ENCODE measurements at places on chromosomes 2 and 18.
A peak's percentile ranks its signal among the peaks of the same experiment; 100 is the strongest.

- no peaks in the 10 kb centered on the region for H3K36me3 ChIP-seq
- H3K27ac ChIP-seq: no peak overlapping the region
- no peak for DNase-seq
- H3K4me1 ChIP-seq: no peaks in the 10 kb centered on the region
- no peak overlapping the region for H3K4me3 ChIP-seq
- H3K27me3 ChIP-seq: no peaks in the 10 kb centered on the region
Observed at GRCh38 chr2:238822955-238823354, 24.9 kb upstream of the TWIST2 start.

- H3K4me1 ChIP-seq: no peaks in the 10 kb centered on the region
- H3K27ac ChIP-seq: no peak overlapping the region
- no peak for DNase-seq
- no peaks in the 10 kb centered on the region for H3K36me3 ChIP-seq
- no peaks in the 10 kb centered on the region for H3K27me3 ChIP-seq
- H3K4me3 ChIP-seq: no peak overlapping the region
Observed at GRCh38 chr18:28256166-28256565, 79.2 kb upstream of the CDH2 start.

GRCh38 chr18:60686142-60686541, 313.6 kb upstream of the MC4R start:
- no peaks in the 10 kb centered on the region for H3K36me3 ChIP-seq
- no peak overlapping the region for H3K4me3 ChIP-seq
- H3K27me3 ChIP-seq: no peaks in the 10 kb centered on the region
- no peaks in the 10 kb centered on the region for H3K4me1 ChIP-seq
- H3K27ac ChIP-seq: no peak overlapping the region

DNA sequence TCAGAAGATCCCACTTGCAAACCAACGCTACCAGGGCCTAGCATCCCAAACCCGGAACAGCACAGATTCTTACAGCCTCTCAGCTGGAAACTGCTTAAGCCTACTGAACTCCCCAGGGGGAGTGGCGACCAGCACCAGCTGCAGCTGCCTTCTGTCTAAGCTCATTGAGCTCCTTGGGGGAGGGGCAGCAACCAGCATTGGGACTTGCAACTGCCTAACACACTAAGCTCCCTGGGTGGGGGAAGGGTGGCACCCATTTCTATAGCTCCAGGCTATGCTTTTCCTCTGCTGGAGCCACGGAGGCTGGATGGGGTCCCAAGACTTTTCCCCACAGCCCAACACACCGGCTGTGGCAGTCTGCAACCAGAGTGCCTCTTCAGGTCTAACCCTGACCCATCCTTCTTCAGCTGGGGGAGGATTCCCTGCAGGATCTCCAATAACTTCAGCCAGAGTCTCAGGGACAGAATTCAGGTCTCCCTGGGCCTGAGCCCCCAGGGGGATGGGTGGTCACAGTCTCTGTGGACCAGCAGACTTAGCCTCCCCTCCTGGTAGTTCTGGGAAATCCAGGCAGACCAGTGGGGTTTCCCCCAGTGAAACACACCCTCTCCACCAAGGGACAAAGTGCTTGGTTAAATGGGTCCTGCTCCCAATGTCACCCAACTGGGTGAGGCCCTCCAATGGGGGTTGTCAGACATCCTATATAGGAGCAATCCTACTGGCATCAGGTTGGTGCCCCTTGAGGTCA, 45.9 kb upstream of the ITGA4 start:
- no peaks in the 10 kb centered on the region for H3K4me1 ChIP-seq
- DNase-seq: no peak
- no peaks in the 10 kb centered on the region for H3K36me3 ChIP-seq
- H3K27ac ChIP-seq: no peak overlapping the region
- H3K27me3 ChIP-seq: no peaks in the 10 kb centered on the region
- H3K4me3 ChIP-seq: no peak overlapping the region

DNA sequence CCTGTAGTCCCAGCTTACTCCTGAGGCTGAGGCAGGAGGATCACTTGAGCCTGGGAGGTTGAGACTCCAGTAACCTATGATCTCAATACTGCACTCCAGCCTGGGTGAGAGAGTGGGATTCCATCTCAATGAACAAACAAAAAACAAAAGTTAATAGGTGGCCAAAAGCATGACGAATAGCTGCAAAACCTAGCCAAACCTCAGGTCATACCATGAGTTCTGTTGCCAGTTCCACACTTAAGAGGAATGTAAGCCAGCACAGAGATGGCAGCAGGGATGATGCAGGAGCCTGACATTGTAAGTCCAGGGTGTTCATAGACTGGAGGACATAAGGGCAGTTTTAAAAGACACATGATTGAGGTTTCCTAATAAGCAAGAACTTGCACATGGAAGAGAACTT, 55.3 kb upstream of the RMDN2 start:
- H3K4me1 ChIP-seq: peaks cover 12% of the 10 kb centered on the region
- no peaks in the 10 kb centered on the region for H3K27me3 ChIP-seq
- no peak for DNase-seq
- no peak overlapping the region for H3K27ac ChIP-seq
- no peak overlapping the region for H3K4me3 ChIP-seq

- no peaks in the 10 kb centered on the region for H3K27me3 ChIP-seq
- H3K36me3 ChIP-seq: no peaks in the 10 kb centered on the region
- no peak overlapping the region for H3K27ac ChIP-seq
Observed at GRCh38 chr2:177983183-177983788, 89.3 kb downstream of the PDE11A start.

DNA sequence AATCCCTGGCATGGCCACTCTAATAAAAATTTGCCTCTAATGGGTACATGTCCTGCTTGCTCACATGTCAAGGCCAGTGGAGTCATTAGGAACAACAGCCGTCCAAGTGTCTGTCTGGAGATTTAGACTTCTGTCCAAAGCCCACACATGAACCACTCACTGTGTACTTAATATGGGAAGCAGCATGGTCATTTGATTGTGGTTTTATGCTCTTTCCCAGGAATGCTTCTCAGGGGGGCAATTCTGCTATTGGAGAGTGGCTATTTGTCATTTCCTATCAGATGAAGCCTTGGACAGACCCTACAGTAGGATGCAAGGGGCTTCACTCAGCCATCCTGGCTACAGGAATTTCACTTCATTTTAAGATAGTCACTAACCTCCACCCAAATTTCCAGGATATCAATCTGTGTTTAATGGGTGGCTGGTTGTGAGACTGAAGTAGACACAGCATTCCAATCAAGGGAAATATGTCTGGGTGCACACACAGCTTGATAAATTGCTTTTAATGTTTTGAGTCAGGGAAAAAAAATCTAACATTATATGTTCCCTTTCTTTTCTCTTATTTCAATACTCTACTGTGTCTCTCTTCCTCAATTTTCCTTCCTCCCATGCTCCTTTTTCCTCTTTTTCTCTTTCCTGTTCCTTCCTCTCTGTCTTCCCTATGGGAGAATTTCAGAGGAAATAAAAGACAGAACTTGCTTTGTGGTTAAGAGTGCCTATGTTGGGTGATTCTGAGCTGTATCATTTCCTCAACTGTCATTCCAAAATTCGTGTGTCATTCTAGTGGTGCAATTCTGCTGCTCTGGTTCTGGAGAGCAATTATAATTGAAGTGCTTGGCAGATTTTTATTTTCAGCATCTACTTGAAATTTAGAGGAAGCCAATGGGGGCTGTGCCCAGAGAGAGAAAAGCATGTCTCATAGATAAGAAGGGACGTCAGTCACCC, 320.1 kb downstream of the OSR1 start:
- H3K36me3 ChIP-seq: no peaks in the 10 kb centered on the region
- peak overlapping the region; percentile 84 for H3K27ac ChIP-seq
- H3K4me1 ChIP-seq: peaks cover 17% of the 10 kb centered on the region
- no peak for DNase-seq

GRCh38 chr2:44246436-44246835, 28.8 kb upstream of the SLC3A1 start:
- DNase-seq: no peak
- no peaks in the 10 kb centered on the region for H3K27me3 ChIP-seq
- H3K4me3 ChIP-seq: no peak overlapping the region
- no peaks in the 10 kb centered on the region for H3K36me3 ChIP-seq

DNA sequence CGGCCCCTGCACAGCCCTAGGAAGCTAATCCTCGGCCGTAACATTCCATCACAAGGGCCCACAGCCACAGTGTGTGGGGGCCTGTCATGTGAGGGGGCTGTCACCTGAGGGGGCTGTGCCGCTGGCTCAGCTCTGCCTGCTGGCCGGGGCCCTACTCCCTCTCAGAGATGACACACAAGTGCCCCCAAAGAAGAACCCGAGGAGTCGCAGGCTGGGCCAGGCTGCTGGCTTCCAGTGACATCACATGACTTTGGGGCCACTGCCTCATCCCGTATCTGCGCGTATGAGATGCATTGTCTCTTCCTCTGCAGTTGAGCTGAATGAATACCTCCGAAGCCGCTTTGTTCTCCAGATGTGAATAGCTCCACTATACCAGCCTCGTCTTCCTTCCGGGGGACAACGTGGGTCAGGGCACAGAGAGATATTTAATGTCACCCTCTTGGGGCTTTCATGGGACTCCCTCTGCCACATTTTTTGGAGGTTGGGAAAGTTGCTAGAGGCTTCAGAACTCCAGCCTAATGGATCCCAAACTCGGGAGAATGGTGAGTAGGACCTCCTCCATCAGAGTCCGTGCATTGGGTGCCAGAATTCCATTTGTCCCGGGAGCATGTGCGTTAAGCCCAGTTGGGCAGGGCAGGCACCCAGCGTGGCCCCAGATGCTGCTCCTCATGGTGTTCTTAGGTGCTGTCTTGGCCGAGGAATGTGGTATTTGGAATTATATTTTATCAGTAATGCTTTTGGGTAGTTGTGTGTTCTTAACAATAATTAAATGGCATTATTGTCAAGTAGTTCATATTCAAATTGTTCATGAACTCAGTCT, at the start of gene CNDP1:
Gene CNDP1, plus strand, starts transcription at position 351 of the 820 bp plus-strand sequence. Its CDS starts 168 bp downstream, at position 519.
- no peak within 1 kb of the TSS for H3K27ac ChIP-seq
- no peaks in the 10 kb centered on the region for H3K4me1 ChIP-seq
- no peaks in the 10 kb centered on the region for H3K36me3 ChIP-seq
- H3K27me3 ChIP-seq: no peaks in the 10 kb centered on the region

DNA sequence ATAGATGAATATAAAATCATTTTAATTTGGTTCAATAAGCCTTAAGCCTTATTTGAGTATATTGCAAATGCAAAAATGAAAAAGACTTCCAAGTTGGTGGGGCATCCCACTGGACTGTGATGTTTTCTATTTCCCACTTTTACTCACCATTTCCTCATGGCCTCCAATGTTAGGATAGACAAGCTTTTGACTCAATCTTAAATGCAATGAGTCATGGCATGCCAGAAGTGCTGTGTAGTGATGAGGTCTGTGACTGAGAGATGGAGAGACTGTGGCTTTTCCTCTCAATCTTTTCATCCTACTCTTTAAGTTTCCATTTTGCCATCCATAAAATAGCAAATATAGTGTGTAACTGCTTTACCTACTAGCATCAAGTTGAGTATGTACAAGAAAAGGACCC, 1401.2 kb upstream of the CELF4 start:
- no peak overlapping the region for H3K4me3 ChIP-seq
- no peaks in the 10 kb centered on the region for H3K27me3 ChIP-seq
- DNase-seq: no peak
- no peaks in the 10 kb centered on the region for H3K4me1 ChIP-seq

GRCh38 chr2:200150411-200151086, 155.9 kb upstream of the SPATS2L start:
- H3K4me3 ChIP-seq: no peak overlapping the region
- no peaks in the 10 kb centered on the region for H3K27me3 ChIP-seq
- H3K36me3 ChIP-seq: no peaks in the 10 kb centered on the region

GRCh38 chr18:43524260-43524659, 247.0 kb upstream of the SYT4 start:
- H3K4me3 ChIP-seq: no peak overlapping the region
- no peaks in the 10 kb centered on the region for H3K36me3 ChIP-seq
- no peaks in the 10 kb centered on the region for H3K27me3 ChIP-seq

GRCh38 chr2:219207134-219207883, 727 bp downstream of the ZFAND2B start:
- peaks cover 14% of the 10 kb centered on the region for H3K36me3 ChIP-seq
- no peak for DNase-seq
- peak overlapping the region; percentile 58 for H3K27ac ChIP-seq
- H3K4me1 ChIP-seq: peaks cover 7% of the 10 kb centered on the region
- H3K4me3 ChIP-seq: peak overlapping the region; percentile 43
- H3K27me3 ChIP-seq: no peaks in the 10 kb centered on the region
